Activated CD8-positive, alpha-beta memory T cell treated with anti-CD3 and anti-CD28 coated beads for 1 hour (primary cell): ENCODE measurements at places on chromosomes 2 and 18.

DNA sequence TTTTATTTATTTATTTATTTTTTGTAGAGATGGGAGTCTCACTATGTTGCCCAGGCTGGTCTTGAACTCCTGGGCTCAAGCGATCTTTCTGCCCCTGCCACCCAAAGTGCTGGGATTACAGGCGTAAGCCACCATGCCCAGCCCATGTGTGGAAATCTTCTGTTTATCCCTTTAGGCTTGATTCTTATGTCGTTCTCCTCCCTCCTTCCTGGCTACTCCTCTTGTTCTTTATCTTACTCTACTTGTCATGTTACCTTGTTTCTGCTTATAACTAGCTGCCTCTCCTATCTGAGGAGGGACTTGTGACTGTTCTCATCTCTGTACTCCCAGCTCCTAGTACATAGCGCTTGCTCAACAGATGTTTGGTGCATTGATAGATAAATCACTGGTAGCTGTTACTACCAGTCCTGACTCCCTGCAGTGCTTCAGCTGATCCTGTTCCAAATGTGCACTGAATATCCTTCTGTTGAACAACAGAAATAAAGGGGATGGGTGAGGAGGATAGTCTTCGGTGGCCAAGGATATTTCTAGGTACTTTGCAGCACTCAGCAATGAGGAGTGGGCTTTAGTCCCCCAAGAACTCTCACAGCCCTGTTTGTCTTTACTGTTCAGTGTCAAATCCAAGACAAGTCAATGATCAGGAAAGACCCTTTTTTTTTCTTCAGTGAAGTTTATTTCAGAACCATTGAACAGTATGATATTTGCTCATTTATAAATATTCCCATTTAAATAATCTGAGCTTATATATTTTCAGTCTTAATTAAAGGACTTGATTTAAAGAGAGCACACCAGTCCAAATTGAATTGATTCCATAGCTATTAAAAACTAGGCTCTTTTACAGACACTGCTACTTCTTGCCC is 7.2 kb downstream of the IL1B start:
- DNase-seq = no peak

DNA sequence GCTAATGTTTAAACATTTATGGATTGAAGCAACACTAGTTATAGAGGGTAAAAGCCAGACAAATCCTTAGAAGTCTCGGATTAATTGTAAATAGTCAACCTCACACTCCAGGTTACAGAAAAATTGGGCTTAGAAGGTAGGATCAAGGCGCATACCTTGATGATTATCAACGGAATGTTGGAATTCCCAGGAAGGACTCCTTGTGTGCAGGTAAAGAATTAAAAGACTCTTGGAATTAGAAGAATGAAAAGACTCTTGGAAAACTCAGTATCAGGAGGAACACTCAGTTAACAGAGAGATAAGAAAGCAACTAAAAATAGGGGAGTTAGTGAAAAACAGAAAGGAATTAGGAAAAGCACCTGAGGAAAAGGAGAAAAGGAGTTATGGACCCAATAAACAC is 29.3 kb upstream of the EPHA4 start:
- DNase-seq = no peak

DNA sequence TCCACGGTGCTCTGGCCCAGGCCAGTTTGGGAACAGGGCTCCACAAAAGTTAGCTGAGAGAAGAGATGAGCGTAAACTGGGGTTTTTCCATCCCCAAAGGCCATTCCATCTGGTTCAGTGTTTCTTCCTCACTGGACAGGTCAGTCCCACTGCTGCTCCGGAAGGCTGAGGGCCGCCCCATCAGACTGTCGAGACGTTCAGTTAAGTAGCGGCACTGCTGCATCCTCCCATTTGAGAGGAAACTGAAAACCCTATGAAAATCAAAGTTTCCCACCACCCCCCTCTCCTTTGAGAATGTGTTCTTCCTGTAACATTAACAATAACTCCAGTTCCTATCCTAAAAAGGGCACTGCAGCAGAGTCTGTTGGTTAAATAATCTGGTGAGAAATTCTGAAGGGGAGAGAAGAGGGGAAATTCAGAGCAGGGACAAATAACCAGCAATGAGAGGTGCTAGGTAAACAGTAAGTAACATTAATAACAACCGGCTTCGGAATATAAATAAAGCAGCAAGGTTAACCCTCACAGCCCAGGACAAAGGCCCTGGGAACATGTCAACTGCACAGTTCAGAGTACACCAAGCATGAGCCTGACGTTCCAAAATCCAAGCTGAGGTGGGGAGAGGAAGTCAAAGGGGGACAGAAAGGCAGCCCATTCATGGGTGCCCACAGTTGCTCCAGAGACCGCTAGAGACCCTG is 55.4 kb downstream of the UXS1 start:
- DNase-seq = no peak

GRCh38 chr2:171102802-171103201 is 57.9 kb downstream of the TLK1 start:
- no peak for DNase-seq

DNA sequence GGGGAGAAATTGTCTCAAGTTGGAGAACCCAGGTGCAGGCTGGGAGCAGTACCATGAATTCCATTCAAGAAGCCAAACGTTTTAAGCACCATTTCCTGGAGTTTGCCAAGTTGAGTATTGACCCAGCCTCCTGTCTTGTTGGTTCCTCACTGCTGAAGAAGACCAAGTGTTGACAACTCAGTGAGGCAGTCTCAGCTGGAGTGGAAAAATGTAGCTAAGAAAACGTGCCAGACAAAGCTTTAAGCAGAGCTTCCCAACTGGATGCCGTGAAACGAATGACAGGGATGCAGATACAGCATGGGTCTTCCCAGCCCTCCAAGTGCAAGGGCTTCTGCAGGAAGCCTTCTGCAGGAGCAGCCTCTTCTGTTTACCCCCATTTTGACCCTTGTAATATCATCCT is 778 bp upstream of the INPP1 start:
- no peak for DNase-seq

DNA sequence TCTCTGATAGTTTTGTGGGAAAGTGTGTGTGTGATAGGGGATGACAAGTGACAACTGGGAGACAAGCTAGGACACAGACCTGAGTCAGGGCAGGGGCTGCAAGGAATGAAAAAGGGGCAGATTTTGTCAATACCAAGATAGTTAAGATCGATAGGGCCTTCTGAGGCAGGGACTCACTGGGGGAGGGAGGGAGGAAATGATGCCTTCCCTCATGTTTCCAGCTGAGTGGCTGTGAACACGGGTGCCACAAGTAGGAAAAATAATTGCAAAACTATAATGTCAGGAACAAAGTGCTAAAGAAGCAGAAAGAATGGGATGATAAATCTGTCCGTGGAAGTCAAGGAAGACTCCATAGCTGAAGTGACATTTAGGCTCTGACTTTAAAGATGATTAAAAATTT is 24.2 kb downstream of the CDH2 start:
- DNase-seq = no peak

- no peak for DNase-seq
These were observed 199.6 kb downstream of the EIPR1 start for GRCh38 chr2:3177891-3178577.

DNA sequence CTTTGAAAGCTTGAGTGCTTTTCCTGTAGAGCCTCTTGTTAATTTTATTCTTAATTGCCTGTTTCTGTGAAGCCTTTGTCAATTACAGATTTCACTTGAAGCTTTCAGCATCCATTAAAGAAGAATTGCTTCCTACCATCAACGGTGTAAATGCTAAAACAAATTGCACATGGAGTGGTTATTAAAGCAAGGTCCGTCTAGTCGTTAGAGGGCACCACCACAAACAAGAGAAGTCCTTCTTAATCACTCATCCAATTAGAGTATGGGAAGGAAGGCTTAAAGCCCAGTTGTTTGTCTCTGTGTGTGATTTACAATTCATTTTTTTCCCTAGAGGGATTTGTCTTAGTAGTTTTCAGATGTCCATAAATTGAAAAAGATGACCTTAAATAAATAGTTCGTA is 1.6 kb downstream of the KCNJ3 start:
- no peak for DNase-seq

GRCh38 chr2:153871231-153872221 is at the start of gene GALNT13:
TSS of gene GALNT13 (plus strand) at chr2:153871922.
- DNase-seq = no peak

- no peak for DNase-seq
These were observed 644 bp downstream of the PTGR3 start for GRCh38 chr18:75208155-75208835.

DNA sequence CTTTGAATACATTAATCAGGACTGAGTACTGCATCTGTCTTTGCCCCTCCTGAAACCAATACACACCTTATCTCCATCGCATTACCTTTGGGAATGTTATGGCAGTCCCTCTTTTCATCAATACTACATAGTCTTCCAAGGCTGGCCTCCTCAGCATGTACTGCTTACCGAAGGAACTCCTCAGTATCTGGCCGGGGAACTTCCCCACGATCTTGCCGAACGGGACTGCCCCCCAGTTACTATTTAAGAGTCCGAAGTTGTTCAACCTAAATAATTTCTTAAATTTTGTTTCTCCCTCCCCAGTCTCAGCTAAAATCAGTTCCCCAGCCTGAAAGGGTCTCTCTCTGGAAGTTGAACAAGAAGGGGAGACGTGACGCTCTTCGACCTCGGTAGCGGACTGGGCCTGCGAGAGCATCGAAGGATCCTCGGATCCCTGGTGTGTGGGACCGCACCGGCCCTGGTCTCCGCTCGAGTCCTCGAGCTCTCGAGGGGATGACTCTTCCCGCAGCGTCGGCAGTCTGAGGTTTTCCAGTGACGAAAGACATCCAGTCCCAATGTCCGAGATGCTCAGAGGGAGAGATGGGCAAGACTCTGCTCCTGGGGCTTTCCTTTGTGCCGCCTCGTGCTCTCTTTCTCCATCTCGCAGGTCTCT is 489 bp downstream of the TRMT61B start:
- no peak for DNase-seq

- DNase-seq = no peak
These were observed 66.3 kb downstream of the EMX1 start for GRCh38 chr2:72983500-72984161.

GRCh38 chr2:46632349-46632748 is 153.0 kb downstream of the TMEM247 start:
- no peak for DNase-seq

DNA sequence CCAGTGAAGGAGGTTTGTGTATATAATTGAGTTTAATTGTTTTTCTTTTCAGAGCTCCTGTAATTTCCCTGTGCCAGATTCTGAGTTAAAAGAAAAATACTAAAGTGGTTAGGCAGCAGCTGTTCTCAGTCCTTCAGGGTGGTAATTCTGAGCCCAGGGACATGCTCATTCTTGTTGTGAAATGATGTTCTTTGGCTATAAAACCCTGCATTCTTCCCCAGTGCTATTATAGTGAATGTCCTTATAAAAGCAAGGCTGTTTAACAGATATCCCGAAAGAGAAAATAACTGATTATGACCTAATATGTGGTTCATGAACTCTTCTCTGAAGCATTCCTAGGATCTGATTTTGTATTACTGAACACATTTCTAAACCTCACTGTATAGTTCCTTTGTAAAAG is 34.0 kb downstream of the ADAM23 start:
- DNase-seq = no peak

GRCh38 chr2:232521959-232522622 is 1.9 kb downstream of the PRSS56 start:
- DNase-seq = no peak

DNA sequence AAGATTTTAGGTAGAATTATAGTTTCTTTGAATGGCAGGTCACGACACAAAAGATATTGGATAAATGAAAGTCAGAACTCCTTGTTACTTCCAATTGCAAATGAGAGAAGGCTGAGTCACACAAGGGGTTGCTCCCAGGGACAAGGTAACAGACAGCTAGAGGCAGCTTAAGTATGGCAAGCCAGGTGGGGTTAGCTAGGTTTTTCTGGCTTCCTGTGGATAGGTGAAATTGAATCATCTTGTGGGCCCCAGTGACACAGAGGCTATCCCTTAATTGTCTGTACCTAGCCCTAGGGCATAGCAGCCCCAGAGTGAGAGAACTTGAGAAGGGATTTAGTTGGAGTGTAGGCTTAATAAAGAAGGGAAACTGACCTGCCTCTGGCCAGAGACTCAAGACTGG is 407.7 kb upstream of the SLC8A1 start:
- no peak for DNase-seq

GRCh38 chr2:235654103-235654813 is 160.4 kb downstream of the AGAP1 start:
- no peak for DNase-seq

DNA sequence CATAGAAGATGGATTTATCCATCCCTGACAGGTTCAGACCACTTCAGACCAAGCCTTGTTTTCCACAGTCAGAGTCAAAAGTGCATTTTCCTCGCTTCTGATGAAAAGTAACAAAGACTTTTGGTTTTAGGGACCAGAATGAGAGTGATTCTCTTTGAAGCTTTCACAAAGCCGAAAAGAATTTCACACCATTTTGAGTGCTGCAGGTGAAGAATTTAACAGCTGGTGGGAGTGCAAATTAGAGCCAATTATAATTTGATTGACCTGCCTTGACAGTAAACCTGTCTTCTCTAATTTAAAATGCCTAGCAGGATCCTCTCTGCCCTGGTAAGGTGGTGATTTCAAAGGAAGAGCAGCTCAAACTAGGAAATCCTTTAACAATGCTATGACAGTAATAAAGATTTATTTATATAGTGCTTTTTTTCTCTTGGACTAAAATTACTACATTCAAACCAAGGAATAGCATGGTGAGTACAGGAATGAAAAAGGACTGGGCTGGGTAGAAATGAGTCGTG is 241.6 kb downstream of the HRH4 start:
- no peak for DNase-seq

- no peak for DNase-seq
These were observed 51.6 kb upstream of the ACTR3 start for GRCh38 chr2:113838277-113838676.

DNA sequence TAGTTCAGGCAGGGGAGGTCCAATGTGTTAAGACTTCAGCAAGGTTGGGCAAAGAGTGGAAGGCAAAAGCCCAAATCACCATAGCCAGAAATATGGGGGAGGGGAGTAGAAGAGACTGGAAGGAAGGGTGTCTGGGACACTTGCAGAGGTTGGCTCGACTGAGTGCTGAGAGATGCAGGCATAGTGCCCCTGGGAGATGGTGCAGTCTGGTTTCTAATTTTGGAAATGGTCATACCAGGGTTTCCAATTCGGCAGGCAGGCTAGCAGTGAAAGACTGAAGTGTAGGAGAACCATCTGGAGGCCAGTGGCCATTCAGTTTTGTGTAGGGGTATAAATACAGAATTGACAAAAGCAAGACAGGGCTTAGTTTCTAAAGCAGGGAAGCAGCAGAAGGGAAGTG is 6.2 kb upstream of the SPOPL start:
- DNase-seq = no peak

DNA sequence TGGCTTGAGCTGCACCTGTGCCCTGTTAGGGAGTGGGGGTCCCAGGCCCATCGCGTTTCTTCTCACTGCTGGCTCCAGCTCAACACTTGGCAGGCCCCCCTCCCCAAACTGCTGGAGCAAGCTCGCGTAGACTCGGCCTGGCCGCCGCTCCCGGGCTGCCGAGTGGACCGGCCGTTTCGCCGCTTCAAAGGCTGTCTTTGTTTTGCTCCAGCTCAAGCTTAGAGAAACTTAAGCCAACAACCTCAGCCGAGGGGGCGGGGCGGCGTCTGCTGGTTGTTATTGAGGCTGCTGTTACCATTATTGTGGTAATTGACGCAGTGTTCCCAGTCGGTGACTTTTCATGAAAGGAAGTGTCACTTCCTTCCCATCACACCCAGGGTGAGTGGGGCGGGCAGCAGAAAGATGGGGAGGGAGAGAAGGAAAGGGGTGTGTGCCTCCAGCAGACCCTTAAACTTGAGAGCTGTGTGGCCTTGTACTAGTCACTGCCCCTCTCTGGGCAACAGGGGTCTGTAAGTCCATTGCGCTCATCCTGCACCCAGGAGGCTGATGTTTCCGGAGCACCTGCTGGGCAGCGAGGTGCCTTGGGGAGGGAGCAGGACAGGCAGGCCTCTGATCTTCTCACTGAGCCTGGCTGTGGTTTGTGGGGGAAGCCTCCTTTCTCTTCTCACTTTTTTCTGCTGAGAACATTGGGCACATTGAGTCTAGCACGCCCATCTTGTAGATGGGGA is 2.1 kb downstream of the ARID5A start:
- peak; percentile 90 for DNase-seq
